SK-MEL-5 (cell line): ENCODE measurements at places on chromosomes 7 and 10.

- no peak for DNase-seq
These were observed 122.9 kb upstream of the PPP2R2D start for GRCh38 chr10:131777921-131778320.

DNA sequence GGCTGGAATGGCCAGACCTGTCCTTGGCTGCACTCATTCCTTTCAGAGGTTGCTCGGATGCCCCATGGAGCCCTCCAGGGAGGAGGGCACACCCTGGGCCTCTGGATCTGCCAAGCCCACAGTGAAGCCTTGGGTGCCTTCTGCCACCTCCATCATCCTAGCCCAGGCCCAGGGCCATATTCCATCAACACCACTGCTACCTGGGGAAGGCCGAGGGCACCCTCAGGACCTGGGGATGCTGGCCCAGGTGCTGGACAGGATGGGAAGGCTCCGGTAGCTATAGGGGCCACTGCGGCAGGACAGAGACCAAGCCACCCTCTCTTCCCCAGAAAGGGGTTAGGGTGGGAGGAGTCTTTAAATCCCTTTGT, 810 bp downstream of the OPN4 start:
- no peak for DNase-seq

- no peak for DNase-seq
These were observed 32.2 kb downstream of the MAD1L1 start for GRCh38 chr7:2200584-2200980.

- no peak for DNase-seq
These were observed 1.0 kb downstream of the YKT6 start for GRCh38 chr7:44201813-44202212.

DNA sequence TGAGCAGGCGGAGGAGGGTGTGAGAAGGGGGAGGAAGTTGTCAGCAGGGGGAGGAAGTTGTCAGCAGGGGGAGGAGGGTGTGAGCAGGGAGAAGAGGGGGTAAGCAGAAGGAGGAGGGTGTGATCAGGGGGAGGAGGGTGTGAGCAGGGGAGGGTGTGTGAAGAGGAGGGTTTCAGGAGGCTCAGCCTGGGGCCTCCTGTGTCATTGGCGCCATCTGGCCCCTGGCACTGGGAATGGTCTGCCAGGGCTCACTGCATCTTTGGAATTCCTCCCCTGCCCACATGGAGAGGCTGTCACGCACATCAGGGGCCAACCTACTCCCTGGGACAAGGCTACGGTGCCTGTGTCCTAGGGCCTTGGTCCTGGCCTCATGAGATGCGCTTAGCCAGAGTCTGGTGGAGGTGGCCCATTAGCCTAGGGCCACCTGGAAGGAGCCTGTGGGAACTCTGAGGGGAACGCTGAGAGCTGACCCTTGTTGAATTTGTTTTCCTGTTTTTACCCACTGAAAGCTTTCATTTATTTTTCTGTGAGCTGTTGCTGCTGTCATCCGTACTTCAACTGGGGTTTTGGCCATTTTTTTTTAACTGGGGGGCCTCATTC, 18.0 kb downstream of the CAMK2B start:
- DNase-seq = peak; percentile 65

DNA sequence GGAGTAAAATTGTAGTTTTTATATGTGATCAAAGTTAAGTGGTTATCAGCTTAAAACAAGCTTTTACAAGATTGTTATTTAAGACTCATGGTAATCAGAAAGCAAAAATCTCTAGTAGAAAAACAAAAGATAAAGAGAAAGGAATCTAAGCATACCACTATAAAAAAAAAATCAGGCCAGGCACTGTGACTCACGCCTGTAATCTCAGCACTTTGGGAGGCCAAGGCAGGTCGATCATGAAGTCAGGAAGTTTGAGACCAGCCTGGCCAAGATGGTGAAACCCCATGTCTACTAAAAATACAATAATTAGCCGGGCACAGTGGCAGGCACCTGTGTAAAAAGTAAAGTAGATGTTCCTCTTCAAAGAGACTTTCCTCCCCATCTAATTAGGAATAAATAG, 265.9 kb upstream of the NRP1 start:
- DNase-seq = no peak

- no peak for DNase-seq
These were observed 302.6 kb upstream of the LYZL1 start for GRCh38 chr10:28986117-28986792.

DNA sequence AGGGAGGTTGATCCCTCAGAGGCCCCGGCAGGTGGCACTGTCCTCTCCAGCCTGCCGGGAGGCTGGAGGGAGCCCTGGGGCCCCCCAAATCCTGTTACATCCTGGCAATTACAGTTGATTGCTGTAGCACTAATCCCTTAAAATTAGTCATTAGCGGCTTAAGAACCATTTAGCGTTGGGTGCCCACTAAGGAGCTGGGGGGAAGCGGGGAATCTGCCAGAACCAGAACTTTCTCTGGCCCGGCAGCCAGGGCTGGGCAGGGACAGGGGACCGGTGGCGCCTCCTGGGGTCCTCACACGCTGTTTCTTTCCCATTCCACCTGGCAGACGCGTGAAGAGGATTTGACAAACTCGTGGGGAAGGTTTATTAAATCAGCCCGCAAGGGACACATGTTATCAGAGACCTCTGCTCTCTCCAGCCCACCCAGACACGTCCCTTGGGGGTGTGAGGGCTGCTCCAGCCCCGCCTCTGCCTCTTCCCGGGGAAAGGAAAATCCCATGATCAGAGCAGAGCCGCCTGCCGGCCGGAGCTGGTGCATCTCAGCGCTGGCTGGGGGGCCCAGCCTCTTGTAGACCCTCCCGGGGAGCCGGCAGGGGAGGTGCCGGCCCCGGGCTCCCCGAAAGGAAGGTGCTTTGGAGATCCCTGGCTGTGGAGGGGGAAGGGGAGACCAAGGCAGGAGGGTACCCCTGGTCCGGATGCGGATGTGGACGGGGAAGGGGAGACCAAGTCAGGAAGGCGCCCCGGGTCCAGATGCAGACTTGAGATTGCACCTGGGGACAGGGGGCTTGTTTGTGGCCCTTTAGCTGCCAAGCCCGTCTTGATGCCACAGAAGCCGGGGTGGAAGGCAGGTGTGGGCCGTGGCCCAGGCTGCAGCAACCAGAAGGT, 142.7 kb downstream of the ELFN1 start:
- peak; percentile 28 for DNase-seq
